AML-193 (cell line): ENCODE measurements at places on chromosomes 7 and 10.

- no peak for DNase-seq
Observed at GRCh38 chr10:104307576-104308438, 30.5 kb downstream of the ITPRIP start.

DNA sequence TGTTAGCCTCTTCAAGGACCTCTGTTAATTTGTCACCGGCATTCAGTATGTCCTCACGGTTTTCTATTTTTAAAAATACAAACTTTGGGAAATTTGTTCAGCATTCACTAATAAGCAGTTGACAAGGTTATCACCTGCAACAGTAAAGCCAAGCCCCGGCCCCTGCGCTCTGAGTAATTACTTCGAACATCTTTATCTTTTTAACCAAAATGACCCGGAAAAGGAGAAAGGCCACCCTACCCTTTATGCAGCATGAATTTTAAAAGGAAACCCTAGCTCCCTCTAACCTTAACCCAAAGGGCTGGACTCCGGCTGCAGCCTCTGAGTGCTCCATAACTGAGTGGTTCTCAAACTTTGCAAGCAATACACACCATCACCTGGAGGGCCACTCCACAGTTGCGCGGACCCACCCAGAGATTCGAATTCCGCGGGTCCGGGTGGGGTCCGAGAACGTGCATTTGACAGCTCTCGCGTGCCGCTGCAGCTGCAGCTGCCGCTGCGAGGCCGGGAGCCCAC is 940 bp downstream of the NSMCE4A start:
- DNase-seq: no peak

DNA sequence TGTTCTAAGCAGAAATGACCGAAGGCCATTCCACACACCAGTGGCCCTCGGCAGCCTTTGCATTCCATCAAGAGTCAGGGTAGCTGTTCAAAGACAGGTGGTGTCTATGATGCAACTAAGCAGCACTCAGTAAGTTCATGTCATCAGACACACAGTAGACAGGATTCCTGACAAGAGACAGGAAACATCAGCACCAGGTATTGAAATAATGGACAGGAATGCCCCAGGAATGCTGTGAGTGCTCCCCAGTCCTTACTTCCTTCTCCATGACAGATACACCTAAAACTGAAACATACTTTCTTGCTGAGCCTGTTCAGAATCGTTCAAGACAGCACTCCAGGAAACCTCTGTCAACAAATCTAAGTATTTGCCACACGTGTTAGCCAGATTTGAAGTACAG is 204.4 kb downstream of the TPST1 start:
- no peak for DNase-seq

DNA sequence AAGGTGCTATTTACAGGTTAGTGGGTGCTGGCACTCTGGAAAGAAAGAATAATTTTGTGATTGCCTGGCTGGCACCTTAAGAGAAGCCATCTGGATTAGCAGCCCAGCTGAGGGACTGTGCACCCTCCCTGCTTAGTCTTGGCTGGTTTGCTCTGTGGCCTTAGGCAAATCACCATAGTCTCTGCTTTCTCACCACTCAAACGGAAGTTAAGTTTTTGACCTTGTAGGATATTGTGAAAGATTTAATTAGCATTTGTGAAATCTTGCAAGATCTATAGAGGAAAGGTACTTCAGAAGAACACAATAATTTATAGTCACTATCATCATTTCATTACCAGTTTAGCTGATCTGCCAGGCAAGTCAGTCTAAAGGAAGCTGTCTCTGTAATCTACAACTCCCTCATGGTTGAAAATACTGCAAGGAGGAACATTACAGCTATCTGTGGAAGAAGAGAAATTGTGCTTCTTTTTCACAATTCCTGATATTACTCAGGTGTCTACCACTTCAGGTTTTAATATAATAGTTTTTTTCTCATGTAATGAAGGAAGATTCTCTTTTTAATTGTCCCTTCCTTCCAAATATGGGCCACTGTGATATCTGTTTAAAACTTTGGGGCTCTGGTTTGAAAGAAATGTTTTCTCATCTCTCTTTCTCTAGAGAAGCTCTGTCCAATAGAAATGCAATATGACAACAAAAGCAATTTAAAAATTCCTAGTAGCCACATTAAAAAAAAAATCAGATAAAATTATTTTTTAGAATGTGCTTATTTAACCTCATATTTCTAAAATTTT is 219.6 kb downstream of the PTEN start:
- peak; percentile 88 for DNase-seq

DNA sequence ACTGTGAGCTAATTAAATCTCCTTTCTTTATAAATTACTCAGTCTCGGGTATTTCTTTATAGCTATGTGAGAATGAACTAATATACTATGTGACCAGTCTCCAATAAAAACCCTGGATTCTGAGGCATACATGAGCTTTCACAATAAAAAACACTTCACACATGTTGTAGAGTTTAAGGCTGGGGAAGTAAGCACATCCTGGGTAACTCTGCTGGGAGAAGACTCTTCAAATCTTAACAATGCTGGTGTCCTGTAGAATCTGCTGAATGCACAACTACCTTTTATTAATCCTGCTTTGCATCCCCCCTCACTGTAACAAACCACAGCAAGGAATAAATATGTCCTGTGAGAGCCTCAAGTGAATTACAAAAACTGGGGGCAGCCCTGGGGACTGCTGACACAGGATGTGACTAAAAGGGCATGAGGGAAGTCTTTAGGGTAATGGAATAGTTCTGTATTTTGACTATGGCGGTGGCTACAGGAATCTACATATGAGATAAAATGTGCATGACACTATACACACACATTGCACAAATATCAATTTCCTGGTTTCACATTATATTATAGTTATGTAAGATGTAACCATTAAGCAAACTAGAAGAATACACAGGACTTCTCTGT is 45.1 kb upstream of the KCTD7 start:
- DNase-seq: peak; percentile 10
